ENCODE measurements at places on chromosomes 3 and 15. TPM values are rescaled to one million over a fixed set of nuclear protein-coding genes. Genes with fewer than 3 reads are reported as not detected.

GRCh38 chr3:184466413-184466960, 86.6 kb downstream of the CHRD start:
- ATAC-seq, result peak; percentile 51

- no peak for ATAC-seq
Measured at GRCh38 chr3:185629554-185630181, 43.6 kb downstream of the SENP2 start.

DNA sequence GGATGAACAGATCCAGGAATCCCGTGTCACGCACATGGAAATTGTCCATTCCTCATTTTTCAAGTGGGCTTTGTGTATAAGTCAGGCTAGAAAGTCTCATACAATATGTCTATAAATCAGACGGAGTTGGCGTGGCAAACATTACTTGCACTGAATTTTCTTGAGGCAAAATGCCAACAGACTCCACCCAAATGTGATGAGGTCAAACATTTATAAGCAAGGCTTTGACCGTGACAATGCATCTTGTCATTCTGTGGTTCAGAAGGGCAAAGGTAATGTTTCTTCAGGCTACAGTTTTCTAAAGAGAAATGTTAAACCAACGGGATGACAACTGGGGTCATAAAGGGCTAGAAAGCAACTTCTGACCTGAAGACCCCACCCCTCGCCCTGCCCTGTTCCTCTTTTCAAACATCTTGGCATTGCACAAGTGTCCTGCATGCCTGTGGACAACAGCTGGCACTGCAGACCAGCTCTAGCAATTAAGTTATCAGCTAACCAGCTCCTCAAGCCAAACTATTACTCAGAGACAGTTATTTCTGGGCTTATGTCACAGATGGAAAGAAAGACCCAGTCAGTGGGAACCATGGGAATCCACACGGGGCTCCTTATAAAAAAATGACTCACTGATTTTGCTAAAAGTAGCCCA, 36.5 kb upstream of the SPTBN5 start:
- ATAC-seq, result peak; percentile 77

DNA sequence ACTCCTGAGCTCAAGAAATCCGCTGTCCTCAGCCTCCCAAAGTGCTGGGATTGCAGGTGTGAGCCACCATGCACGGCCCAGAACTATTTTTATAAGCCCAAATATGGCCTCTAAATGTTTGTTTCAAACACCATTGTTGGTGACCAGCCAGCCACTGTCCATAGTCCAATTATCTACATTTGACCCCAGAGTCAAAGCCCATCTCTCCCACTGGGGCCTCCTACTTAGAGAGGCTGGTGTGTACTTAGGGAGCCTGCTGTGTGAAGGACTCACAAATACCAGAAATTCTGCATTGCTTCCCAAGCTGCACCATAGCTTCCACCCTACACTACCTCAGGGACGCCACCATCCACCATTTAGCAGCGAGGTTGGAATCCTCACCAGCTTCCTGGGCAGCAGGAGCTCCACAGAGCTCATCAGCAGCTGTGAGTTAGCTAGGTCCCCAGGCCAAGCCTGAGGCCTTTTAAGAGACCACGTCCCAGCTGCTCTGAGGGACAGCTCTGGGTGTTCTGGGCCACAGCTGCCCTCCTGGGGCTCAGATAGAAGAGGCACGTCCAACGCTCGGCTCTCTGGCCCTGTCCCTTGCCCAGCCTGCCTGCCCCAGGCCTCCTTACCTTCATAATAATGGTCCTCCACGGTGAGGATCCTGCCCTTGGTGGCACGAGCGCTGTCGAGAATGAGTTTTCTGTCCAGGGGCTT, 29.5 kb downstream of the TKT start:
- ATAC-seq, result no peak

- ATAC-seq, result no peak
Measured at GRCh38 chr3:172537507-172538158, 14.4 kb upstream of the TNFSF10 start.

GRCh38 chr3:29696311-29696710, 415.4 kb downstream of the RBMS3 start:
- ATAC-seq, result peak; percentile 64

- ATAC-seq, result peak; percentile 36
Measured at GRCh38 chr3:107271787-107272387, 105.4 kb upstream of the CCDC54 start.

GRCh38 chr3:102449341-102449740, 14.5 kb downstream of the ZPLD1 start:
- ATAC-seq, result no peak

GRCh38 chr15:93496888-93497287, 407.9 kb upstream of the RGMA start:
- ATAC-seq, result no peak

DNA sequence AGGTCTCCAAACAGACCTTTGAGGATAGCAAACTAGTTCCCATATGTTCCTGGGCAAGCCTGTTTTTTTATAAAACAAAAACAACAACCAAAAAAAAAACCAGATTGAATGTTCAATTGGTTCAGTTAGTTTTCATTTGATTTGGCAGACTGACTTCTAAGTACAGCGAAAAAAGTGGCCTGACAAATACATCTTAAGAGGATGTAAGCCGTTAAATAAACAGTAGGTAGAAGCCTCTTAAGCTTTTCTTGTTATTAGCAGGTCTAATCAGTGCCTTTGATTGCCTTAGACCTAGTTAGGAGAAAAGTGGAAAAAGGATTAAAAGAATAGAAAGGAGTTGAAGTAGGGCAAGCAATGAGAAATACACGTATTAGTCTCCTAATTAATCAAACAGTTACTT, 13.2 kb downstream of the TSC22D2 start:
- ATAC-seq, result no peak

- ATAC-seq, result no peak
Measured at GRCh38 chr3:181230258-181230657, 240.7 kb upstream of the DNAJC19 start.

GRCh38 chr3:29972320-29972993, 633.9 kb upstream of the TGFBR2 start:
- ATAC-seq, result peak; percentile 66

The ATP1B3 gene
- total RNA-seq, result 73.6 TPM

The CELSR3 gene
- total RNA-seq, result 0.78 TPM

The MINAR1 gene
- 0.16 TPM for total RNA-seq

The MAGEL2 gene
- total RNA-seq, result 0.15 TPM

The FHIT gene
- total RNA-seq, result 5.0 TPM

The CCRL2 gene
- 15.8 TPM for total RNA-seq

The CCR8 gene
- total RNA-seq, result not detected

The MTMR10 gene
- total RNA-seq, result 31.8 TPM
